SJCRH30 (cell line): ENCODE measurements at places on chromosomes 7 and 10. TPM values are rescaled to one million over a fixed set of nuclear protein-coding genes. Genes with fewer than 3 reads are reported as not detected.

- no peak overlapping the region for H3K4me3 ChIP-seq
- peaks cover 27% of the 10 kb centered on the region for H3K4me1 ChIP-seq
- peak; percentile 50 for DNase-seq
- no peaks in the 10 kb centered on the region for H3K36me3 ChIP-seq
Measured at GRCh38 chr10:98924526-98924925, 311.1 kb downstream of the HPSE2 start.

GRCh38 chr10:21318540-21319167 is 206.8 kb downstream of the SKIDA1 start:
- H3K27ac ChIP-seq = no peak overlapping the region
- DNase-seq = peak; percentile 88
- H3K4me1 ChIP-seq = peaks cover 9% of the 10 kb centered on the region; the same call in 1 of the 2 replicates

GRCh38 chr10:89263091-89263490 is 11.5 kb upstream of the LIPA start:
- H3K27ac ChIP-seq = no peak overlapping the region
- no peak for DNase-seq
- no peak overlapping the region for H3K4me3 ChIP-seq
- H3K4me1 ChIP-seq = no peaks in the 10 kb centered on the region

DNA sequence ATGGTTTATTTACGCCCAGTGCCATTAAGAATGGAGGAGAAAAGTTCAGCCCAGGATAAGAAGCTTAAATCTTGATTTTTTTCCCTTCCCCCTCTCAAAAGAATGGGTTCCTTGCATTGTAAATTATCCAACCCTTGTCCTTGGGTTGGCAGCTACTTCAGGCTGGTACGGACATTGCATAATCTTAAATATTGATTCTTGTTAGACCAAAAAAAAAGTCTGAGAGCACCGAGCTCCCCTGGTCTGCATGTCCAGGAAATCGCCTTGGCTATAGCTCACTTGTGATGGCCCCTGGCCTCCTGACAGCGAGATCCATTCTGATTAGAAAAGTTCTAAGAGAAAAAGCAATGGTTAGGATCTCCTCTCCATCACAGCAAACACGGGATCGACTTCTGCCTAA is 151.7 kb downstream of the EBF3 start:
- no peak overlapping the region for H3K27ac ChIP-seq
- H3K4me3 ChIP-seq = no peak overlapping the region
- no peaks in the 10 kb centered on the region for H3K27me3 ChIP-seq
- no peaks in the 10 kb centered on the region for H3K36me3 ChIP-seq

Gene PARD3
- 58.7 and 63.9 TPM in 2 replicates for total RNA-seq

Gene CYP2W1
- not detected in 2 replicates for total RNA-seq

Gene TACC2
- 25.9 and 30.5 TPM in 2 replicates for total RNA-seq

- H3K4me1 ChIP-seq = no peaks in the 10 kb centered on the region
- H3K36me3 ChIP-seq = 0 out of 2 replicates have a peak, but pooled peaks cover 2% of the 10 kb centered on the region
- no peaks in the 10 kb centered on the region for H3K27me3 ChIP-seq
- H3K4me3 ChIP-seq = peak overlapping the region; percentile 73
Measured at GRCh38 chr10:129962872-129963640, 1.0 kb downstream of the EBF3 start.

DNA sequence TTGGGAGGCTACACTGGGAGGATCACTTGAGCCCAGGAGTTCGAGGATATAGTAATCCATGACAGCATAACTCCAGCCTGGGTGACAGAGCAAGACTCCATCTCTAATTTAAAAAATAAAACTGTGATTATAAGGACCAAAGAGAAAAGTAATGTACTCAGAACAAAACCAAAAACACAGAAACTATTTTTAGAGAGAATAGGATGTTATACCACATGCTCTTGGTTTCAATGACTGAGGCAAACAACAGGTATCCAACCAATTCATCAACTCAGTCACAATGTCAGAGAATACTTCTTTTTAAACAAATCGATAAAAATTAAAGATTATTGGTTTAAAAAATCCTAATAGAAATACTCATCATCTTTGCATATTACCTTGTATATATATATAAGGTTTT is 186.7 kb downstream of the TPK1 start:
- H3K4me3 ChIP-seq = no peak overlapping the region
- H3K27ac ChIP-seq = no peak overlapping the region
- DNase-seq = no peak
- no peaks in the 10 kb centered on the region for H3K4me1 ChIP-seq
- no peaks in the 10 kb centered on the region; the same call in 1 of the 2 replicates for H3K36me3 ChIP-seq

- peaks cover 10% of the 10 kb centered on the region; the same call in 1 of the 2 replicates for H3K27me3 ChIP-seq
- H3K27ac ChIP-seq = no peak overlapping the region
- H3K4me3 ChIP-seq = no peak overlapping the region
- no peaks in the 10 kb centered on the region for H3K4me1 ChIP-seq
Measured at GRCh38 chr7:48144291-48144768, 26.9 kb upstream of the ABCA13 start.

Gene THNSL1
- 6.3 and 6.5 TPM in 2 replicates for total RNA-seq

Gene IFIT1B
- not detected in 2 replicates for total RNA-seq

GRCh38 chr7:33893377-33893776 is 12.0 kb upstream of the BMPER start:
- no peak overlapping the region for H3K4me3 ChIP-seq
- peak; percentile 46 for DNase-seq
- no peak overlapping the region for H3K27ac ChIP-seq
- H3K36me3 ChIP-seq = no peaks in the 10 kb centered on the region

- peaks cover 14% of the 10 kb centered on the region; the same call in 1 of the 2 replicates for H3K4me1 ChIP-seq
- no peak overlapping the region for H3K27ac ChIP-seq
- H3K4me3 ChIP-seq = no peak overlapping the region
- no peaks in the 10 kb centered on the region for H3K27me3 ChIP-seq
Measured at GRCh38 chr7:32062150-32062549, 8.1 kb downstream of the PDE1C start.
